ENCODE measurements at places on chromosomes 12 and 14.

- no peak for DNase-seq
Measured at GRCh38 chr12:32698285-32698684, 19.2 kb downstream of the DNM1L start.

GRCh38 chr12:104521731-104522130, 65.0 kb downstream of the CHST11 start:
- DNase-seq: peak; percentile 32

DNA sequence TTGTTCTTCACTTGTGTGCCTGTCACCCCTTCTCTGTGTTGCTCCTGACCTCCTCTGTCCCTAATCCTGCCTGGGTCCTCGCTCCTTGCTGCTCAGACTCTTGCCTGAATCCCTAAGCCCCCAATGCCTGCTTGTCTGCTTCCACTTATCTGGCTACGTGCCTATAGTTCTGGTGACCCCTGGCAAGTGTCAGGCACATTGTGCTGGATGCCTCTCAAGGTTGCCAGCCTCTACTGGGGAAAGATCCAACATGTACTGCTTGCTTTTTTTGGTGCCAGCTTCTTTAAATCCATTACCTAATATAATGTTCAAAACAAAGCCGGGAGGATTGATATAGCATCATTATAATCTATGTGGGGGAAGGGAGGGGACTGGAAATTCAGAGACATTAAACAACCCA, 448.0 kb upstream of the CCDC196 start:
- no peak for DNase-seq

DNA sequence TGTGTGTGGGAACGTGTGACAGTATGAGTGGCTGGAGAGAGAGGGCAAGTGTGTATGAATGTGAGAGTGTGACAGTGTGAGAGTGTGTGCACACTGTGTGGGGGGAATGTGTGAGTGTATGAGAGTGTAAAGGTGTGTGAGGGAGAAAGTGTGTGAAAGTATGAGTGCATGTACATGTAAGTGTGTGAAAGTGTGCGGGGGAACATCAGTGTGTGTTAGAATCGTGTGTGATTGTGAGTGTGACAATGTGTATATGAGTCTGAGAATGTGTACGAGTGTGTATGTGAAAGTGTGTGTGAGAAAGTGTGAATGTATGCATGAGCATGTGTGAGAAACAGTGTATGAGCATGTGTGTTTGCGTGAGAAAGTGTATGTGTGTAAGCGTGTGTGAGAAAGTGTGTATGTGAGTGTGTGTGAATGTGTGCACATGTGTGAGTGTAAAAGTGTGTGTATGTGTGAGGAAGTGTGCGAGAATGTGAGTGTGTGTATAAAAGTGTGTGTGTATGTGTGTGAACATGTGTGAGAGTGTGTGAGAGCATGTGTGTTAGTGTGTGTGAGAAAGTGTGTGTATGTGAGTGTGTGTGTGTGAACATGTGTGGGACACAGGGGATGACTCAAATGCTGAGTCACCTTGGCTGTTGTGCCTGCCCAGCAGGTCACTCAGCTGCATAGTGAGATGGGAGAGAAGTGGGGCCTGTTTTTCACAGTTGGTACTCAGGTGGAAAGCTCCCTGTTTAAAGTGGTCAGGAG, 220.5 kb upstream of the TBX3 start:
- DNase-seq: no peak

DNA sequence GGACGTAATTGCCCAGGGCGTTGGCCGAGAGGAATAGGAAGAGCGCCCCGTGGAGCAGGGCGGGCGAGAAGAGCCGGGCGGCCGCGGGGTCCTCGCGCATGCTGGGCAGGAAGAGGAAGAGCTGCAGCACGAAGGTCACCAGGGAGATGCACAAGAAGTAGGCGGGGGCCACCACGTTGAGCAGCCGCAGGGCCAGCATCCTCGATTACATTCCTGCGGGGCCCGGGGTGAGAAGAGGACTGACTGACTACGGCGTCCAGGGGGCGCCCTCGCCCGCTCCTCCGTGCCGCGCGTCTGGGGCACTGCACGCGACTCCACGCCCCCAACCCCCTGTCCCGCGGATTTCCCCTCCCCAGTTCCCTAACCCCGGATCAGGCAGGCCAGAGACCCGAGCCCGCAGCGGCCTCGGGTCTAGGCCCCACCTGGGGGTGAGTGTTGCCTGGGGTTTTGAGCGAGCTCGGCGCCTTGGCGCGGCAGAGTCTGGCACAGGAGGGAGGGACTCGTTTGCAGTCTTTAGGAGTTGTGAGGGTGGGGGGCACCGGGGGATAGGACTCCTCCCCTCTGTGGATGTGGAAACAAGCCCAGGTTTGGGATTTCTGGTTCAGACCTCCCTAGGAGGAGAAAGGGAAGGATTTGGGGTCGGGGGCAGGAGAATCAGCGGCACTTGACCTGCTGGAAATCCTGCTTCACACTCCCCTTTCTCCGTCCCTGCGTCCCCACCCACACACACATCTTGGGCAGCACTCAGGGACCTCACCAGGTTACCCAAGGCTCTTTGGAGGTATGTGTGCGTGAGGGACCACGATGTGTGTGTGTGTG, 1.8 kb downstream of the ZDHHC22 start:
- no peak for DNase-seq

Measured in bronchial epithelial cell (primary cell).